GM18507 (cell line): ENCODE measurements at places on chromosomes 3 and 15.

DNA sequence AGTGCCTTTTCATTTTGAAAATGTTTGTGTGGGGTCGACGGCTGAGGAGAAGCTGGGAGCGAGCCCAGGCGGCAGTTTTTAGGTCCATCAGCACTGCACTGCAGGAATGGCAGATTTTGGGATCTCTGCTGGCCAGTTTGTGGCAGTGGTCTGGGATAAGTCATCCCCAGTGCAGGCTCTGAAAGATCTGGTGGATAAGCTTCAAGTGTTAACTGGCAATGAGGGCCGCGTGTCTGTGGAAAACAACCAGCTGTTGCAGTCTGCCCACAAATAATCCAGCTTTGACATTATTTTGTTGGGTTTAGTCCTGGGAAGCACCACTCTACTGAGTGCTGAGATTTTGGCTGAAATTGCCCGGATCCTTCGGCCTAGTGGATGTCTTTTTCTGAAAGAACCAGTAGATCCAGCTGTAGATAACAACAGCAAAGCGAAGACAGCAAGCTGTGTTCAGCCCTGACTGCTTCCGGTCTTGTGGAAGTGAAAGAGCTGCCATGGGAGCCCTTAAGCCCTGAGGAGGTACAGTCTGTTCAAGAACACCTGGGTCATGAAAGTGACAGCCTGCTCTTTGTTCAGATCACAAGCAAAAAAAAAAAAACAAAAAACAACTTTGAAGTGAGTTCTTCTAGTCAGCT is 13.1 kb upstream of the ANP32A start:
- DNase-seq = no peak

DNA sequence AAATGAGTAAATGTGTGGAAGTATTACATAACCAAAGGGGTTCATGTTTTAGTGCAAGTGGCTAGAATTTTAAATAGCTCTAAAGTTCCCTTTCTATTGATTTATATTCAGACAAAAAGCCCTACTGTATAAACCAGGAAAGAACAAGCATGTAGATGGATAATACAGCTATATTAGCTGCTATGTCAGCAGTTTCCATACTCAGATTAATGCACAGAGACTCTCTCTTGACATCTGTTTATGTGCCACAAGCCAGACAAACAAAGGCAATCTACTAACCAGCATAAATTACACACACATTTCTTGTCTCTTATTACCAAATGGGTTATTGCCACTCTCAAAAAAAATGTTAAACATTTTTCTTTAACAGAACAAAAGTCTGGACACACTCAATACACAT is 760.1 kb upstream of the NECTIN3 start:
- no peak for DNase-seq

GRCh38 chr3:127746400-127747057 is 73.8 kb downstream of the ABTB1 start:
- DNase-seq = no peak

GRCh38 chr15:100309109-100310040 is 32.4 kb downstream of the ADAMTS17 start:
- DNase-seq = no peak

DNA sequence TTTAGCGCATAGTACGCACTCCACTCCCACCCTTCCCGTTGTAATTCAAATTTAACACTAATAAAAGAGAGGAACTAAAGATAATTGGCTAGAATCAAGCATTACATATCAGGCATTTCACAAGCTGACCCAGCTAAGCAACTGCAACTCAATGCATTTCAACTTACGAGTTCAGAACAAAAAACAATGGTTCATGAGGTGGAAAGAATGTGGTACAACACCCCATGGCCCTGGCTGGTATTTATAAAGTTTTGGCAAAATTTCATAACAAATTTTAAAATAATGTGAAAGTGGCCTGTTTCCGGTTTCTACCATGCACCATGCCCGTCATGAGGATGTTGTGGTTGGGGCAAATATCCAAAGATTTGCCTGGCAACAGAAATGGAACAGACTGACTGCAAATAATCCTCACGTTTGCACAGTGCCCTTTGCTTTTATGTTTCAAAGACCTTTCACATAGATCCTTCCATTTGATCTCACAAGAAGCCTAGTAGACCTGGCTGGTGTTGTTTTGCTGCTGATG is 455.3 kb upstream of the NR2F2 start:
- DNase-seq = no peak

DNA sequence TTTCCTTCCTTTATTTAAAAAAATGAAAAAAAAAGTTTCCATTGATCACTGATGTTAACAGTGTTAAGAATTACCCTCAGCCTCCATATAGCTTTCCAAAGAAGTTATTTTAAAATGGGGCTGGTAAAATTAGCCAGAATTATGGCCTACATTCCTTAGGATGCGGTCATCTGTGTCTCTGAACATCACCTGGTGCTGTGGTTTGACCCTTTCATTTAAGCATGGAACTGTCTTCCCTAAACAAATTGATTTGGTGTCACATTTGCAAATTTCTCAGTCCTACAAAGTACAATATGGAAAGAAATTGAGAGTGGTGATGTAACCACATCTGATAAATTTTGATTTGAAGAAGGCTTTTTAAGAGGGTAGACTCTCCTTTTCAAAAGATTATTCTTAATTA is 40.3 kb upstream of the ZPLD1 start:
- DNase-seq = no peak

DNA sequence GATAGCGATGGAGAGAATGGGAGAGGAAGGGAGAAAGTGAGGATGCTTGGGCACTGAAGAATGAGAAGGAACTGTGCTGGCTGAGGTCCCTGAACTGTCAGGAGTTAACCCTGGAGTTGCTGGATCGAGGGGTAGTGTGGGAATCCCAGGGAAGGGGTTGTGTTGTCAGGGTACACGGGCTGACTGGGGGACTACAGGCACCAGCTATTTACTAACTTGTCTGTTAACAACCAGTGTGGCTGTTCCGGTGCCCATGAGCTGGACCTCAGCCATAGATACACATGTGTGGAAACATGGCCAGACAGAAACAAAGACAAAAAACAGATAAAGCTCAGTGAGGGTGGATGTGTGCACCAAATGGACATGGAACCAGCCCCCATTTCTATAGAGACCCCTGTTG is 55.1 kb downstream of the GASK1A start:
- DNase-seq = no peak

DNA sequence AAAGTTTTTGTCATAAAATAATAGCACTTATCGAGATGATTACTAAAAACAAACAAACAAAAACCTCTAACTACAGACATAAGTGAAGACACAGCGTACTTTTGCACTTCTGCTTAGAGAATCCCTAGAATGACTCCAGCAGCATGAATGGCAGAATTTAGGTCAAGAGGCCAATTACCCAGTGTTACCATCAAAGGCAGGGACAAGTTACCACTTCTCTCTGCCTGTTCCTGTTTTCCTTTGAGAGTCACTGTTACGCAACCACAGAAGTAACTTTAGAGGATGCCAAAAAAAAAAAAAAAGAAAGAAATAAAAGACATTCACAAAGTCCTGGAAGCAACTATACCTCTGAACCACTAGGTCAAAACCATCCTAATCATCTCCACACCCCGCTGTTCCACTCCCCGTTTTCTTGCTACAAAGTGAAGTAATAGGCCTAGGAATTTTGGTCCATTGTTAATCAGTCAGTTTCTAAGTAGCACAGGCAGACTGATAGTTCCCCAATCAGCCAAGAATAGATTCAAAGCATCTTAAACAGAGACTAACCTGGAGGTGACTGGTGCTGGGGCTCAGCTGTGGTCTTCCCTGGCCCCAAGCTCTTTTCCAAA is 41.9 kb downstream of the FMN1 start:
- no peak for DNase-seq

DNA sequence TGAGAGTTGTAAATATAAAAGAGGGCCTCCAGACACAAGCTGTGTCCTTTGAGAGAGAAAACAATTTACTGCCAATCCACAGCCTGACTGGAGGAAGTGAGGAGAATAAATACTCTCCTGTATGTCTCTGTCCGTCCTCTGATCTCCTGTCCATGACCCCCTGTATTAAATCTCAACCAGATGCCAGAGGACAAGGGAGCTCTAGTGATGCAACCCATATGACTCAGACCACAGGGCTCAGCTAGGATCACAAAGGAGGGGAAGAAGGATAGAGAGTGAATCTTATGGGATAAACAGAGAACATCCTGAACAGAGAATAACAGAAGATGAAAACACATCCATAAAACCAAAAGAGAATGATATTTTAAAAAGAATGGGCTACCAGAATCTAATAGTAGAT is 482.6 kb downstream of the PLOD2 start:
- DNase-seq = no peak

GRCh38 chr15:77844798-77845446 is 212.2 kb upstream of the LINGO1 start:
- DNase-seq = no peak

GRCh38 chr3:4306860-4307259 is 3.7 kb downstream of the SETMAR start:
- DNase-seq = no peak

- no peak for DNase-seq
Measured at GRCh38 chr3:103134023-103134724, 699.4 kb downstream of the ZPLD1 start.

- no peak for DNase-seq
Measured at GRCh38 chr3:173911446-173911845, 513.9 kb downstream of the NLGN1 start.

- no peak for DNase-seq
Measured at GRCh38 chr3:194379231-194379630, 9.7 kb upstream of the LRRC15 start.

GRCh38 chr3:172228036-172228415 is 188.6 kb downstream of the FNDC3B start:
- DNase-seq = no peak

- DNase-seq = no peak
Measured at GRCh38 chr3:94429517-94429916, 366.7 kb downstream of the NSUN3 start.

DNA sequence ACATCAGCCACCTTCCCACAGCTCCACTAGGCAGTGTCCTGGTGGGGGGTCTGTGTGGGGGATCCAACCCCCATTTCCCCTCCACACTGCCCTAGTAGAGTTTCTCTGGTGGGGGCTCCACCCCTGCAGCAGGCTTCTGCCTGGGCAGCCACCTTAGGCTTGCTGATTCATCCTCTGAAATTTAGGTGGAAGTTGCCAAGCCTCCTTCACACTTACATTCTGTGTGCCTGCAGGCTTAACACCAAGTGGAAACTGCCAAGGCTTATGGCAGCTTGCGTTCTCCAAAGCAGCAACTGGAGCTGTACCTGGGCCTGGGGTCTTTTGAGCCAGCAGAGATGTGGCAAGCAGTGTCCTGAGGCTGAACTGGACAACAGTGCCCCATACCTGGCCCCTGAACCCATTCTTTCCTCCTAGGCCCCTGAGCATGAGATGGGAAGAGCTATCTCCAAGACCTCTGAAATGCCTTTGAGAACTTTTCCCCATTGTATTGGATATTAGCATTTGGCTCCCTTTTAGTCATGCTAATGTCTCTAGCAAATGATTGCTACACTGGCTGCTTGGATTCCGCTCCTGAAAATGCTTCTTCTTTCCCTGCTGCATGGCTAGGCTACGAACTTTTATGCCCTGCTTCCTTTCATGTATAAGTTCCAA is 32.5 kb downstream of the CPN2 start:
- DNase-seq = no peak

- no peak for DNase-seq
Measured at GRCh38 chr3:14132120-14132519, 7.3 kb downstream of the TMEM43 start.

DNA sequence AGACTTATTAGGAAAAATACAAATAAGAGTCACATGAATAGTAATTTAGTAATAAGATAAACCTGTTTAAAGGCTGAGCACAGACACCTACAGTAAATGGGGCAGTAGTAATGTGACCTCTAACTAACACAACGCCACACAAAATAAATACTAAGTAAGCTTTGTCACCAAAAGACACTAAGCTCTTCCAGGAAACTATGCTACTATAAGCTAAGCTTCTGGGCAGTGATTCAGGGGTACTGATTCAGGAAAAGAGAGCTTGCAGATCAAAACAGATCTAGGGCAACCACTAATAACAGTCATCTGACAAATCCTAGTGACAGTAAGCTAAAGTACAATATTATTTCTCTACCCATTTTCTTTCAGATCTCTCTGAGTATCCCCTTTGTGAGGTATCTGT is 68.8 kb downstream of the PLOD2 start:
- DNase-seq = no peak

DNA sequence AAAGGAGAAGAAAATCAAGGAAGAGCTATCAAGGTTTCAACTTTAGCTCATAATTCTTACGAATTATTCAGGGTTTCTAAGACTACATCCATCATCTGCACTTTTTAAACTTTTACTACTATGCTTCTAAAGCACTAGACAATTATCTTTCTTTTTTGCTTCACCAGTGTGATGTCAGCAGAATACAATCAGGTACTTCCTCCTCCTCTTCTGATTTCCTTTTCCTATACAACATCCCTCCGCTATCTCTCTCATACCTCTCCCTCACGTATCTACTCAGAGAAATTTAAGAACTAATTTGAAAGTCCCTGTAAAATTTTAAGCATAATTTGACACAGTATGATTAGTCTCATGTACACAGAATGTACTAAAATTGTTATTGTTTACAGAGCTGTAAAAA is 47.3 kb upstream of the USP50 start:
- DNase-seq = no peak

GRCh38 chr3:11619946-11620652 is 23.6 kb downstream of the VGLL4 start:
- no peak for DNase-seq

DNA sequence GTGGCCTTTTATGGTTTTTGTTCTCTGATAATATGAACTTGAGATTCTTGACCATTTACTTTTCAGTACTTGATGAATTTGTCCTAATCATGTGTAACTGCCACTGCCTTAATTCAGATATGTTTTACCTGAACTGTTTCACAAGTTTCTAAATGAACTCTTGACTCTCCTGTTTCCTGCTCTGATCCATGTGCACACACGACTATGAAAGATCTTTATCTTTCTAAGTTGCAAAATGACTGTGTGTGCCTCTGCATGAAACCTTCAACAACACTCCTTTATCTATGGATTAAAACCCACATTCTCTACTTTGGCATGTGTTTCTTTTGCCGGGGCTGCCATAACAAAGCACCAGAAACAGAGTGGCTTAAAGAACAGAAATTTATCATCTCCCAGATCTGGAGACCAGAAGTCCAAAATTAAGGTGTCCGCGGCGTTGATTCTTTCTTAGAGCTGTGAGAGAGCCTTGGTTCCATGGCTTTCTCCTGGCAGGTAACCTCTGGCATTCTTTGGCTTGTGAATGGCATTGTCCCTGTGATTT is 275.0 kb downstream of the ADAMTSL3 start:
- DNase-seq = no peak

- peak; percentile 51 for DNase-seq
Measured at GRCh38 chr3:61560517-61561373, 626 bp upstream of the PTPRG start.

DNA sequence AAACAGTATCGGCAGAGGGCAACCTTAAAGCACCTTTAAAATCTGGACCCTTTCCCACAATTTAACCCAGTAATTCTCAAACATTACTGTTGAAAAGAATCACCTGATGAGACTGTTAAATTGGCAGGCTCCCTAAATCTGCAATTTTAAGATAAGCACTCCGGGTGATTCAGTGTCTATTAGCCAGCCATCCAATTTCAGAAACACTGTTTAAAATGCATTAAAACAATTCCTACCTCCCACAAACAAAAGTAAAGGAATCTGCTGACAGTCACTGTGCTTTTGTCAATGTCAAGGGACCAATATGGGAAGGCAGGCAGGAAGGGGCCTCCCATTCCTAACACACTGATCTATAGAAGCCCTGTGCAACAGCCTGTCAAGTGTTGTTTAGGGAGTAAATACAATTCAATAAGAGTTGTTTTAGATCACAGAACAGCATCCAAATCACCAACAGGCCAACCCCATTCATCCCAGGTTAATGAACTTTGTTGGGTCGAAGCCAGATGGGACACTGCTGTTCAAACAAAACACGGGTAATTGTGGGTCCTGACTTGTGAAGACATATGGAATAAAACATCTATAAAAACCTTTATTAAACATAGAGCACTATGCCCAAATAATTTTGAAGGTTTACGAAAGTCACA is 21.4 kb downstream of the SIAH2 start:
- DNase-seq = no peak
